Activated T-cell treated with anti-CD3 and anti-CD28 coated beads for 24 hours (primary cell): ENCODE measurements at places on chromosomes 12 and 14.
A peak's percentile ranks its signal among the peaks of the same experiment; 100 is the strongest.

- no peak for DNase-seq
Measured at GRCh38 chr12:64459394-64459891, 7.5 kb downstream of the TBK1 start.

DNA sequence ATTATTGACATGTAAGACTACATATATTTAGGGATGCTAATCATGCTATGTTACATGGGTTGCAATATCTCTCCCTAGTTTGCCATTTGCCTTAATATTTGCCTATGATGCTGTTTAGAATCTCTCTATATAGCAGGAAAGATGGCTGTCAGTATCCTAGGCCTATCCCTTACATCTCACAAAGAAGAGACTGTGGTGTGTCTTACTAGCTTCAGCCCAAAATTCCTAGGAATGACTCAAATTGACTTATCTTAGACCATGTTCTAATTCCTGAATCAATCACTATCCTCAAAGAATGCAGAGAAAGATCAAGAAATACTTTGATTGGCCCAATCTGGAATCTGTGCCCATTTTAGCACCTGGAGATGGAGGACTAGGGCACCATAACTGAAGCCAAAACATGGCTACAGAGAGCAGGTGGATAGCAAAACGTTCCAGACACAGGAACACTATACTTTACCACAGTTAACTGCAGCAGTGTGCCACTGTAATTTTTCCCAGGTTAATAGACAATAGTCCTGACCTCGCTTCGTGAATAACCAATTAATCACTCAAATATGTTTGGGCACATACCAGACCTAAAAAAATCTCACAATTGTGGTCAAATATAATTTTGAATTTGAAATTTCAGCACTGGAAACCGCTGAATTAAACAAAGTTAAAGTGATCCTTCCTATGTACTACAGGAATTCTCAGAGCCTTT is 32.7 kb upstream of the GLIPR1 start:
- no peak for DNase-seq

GRCh38 chr12:109725321-109726105 is 11.9 kb downstream of the FAM222A start:
- DNase-seq, result no peak

DNA sequence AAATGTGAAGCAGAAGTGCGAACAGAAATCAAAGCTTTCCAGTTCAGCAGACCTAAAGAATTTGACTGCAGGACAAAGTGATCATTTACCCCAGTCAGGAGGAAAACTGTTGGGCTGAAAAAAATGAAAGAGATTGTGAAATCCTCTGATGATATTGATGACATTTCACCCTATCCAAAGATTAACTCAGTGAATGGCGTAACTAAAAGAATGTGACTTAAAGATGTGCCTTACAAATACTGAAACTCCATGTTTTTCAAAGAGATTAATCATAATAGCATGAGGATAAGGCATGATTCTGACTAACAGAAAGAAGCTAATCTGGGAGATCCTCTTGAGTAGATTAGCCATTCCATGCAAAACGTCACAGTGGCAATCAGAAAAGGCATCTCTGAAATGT is 225.6 kb downstream of the DUSP6 start:
- no peak for DNase-seq

GRCh38 chr14:93587330-93587729 is 156.6 kb downstream of the UNC79 start:
- DNase-seq, result no peak

DNA sequence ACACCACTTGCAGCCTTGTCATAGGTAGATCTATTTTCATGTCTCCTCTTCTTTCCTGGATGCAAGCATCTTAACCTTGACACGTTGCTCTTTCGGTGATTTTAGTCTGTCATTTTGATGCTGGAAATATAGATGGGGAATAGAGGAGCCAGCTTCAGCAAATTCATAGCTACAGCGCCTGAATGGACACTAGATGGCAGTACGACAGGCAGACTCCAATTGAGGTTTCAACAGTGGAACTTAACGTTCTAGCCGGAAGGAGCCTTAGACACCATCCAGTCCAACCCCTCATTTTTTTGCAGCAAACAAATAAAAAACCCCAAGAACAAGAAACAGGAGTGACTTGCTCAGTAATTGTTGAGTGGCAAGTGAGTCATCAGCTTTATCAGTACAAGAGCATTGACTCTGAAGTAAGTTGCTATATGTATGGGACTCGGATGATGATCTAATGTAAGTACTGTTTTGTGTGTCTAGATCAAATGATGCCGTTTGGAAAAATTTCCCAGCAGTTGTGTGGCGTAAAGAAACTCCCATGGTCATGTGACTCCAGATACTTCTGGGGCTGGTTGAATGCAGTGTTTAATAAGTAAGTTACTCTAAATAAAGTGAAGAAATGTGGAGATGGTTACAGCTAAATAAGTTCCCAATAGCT is 9.0 kb downstream of the DMAC2L start:
- DNase-seq, result peak; percentile 64

GRCh38 chr12:42426746-42427145 is 100.8 kb downstream of the PPHLN1 start:
- DNase-seq, result no peak

DNA sequence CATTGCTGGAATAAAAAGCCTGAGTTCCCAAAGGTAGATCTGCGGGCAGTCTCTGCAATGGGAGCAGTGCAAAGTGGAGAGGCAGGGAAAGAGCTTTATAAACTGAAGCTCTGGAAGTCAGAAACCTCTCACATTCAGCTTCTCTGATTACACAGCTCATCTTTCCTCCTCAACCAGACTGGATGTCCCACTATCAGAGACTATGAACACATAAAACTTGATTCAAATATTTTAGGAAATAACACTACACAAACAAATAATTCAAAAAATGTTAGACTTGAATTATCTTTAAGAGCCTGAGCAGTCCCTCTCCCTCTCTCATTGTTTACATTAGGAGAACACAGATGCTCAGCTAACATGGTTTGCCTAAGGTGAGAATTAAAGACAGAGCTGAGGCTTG is 72.9 kb downstream of the DENND5B start:
- no peak for DNase-seq

GRCh38 chr14:73248108-73248868 is 11.0 kb downstream of the PAPLN start:
- no peak for DNase-seq

DNA sequence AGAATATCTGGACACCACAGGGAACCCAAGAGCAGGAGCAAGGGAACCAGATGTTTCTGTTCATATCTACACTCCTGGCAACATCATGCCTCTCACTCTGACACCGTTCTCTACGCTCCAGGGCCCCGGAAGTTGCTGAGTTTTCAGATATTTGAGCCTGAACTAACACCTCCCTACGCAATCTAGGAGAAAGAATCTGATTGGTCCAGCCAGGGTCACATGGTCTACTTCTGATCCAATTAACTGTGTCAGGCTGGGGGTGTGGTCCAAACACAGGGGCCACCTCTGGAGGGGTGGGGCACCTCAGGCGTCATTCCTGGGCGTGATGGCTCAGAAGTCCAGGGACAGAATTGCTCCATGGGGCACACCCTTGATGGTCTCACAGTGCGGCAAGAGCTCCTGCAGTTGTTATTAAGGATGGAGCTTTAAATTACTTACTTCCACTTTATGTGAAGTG is 165.5 kb downstream of the PTPN11 start:
- DNase-seq, result no peak

GRCh38 chr12:68591734-68592418 is 18.8 kb upstream of the RAP1B start:
- DNase-seq, result no peak

GRCh38 chr12:31362759-31363415 is 36.9 kb upstream of the SINHCAF start:
- peak; percentile 2 for DNase-seq

DNA sequence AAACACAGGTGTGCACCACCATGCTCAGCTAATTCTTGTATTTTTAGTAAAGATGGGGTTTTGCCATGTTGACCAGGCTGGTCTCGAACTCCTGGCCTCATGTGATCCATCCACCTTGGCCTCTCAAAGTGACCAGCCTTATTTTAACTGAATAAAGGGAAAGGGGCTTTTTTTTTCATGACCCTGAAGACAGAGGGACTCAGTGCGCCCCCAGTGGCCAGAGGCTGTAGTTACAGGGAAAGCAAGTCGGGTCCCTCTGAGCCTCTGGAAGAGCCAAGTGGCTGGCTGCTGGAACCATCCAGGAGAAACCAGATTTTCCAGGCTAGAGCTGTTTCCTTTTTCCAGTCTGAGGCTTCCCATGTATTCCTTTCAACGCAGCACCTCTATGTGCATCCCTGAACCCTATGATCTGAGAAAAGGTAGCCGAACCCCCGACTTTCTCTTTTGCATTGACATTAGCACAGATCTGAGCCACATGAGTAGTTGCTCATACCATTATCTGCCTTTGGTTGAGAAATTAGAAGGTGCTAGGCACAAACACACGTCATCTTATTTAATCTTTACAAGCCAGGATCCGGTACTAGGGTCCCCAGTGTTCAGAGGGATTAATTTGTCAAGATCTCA is 342.7 kb downstream of the CACNA1C start:
- peak; percentile 3 for DNase-seq

GRCh38 chr14:96268431-96269358 is 12.7 kb downstream of the BDKRB1 start:
- no peak for DNase-seq

- no peak for DNase-seq
Measured at GRCh38 chr12:8951744-8952143, 2.3 kb upstream of the M6PR start.

DNA sequence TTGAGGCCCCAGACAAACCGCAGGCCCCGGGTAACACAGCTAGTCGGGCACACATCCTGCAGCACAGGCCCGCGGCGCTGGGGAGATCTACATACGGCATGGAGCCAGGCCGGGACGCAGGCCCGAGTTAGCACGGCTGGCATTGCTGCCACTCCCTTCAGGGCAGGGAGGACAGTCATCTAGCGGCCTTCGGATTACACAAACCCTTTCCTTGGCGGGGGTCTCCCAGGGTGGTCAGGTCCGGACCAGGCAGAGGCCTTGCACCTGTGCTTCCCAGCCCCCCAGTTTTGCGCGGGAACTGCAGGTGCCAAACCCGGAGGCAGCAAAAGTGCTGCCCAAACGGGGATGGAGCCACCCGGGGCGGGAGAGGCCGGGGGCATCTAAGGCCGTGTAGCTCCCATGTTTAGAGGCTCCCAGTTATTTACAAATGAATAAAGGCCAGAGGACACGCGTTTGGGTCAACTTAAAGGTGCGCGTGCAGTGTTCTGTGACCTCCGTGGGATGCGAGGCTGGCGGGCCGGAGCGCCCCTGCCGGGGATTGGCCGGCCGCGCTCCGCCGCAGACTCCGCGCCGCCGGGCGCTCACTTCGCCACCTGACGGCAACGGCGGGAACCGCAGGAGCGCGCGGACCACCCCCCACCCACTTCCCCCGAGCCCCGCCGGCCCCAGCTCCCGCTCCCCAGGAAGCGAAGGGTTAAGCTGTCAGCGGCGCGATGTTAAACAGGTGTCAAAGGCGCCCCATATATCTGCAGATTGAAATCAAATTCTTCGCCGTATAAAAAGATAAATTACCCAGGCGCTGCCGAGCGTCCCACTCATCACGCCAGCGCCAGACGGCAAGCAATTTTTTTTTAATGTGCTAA is 18.1 kb downstream of the VSX2 start:
- DNase-seq, result peak; percentile 51

GRCh38 chr12:17064834-17065233 is 458.9 kb upstream of the LMO3 start:
- DNase-seq, result no peak
